ENCODE measurements at places on chromosomes 4 and X.

- no peak for DNase-seq
These were observed 5.0 kb downstream of the FBXO8 start for GRCh38 chr4:174278467-174278866.

- no peak for DNase-seq
These were observed 217.7 kb downstream of the NR3C2 start for GRCh38 chr4:148224476-148224875.

- no peak for DNase-seq
These were observed 103.5 kb upstream of the STOX2 start for GRCh38 chr4:183801457-183802165.

DNA sequence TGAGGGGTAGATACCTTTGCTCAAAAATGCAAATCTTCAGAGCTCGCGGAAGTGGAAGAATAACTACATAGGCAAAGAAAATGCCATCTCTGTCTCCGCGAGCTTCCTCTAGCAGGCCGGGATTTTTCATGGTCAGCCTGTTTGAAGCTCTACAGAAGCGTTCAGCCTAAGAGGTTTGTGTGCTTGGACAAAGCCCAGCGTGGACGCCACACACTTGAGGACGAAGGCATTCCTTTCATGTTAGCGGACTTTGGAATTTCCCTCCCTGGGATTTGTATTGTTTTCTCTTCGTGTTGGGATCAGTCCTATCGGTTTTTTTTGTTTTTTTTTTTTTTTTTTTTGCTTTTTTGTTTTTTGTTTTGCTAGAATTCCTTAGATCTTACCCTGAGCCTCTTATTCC lies 53.7 kb downstream of the SMIM31 start:
- DNase-seq = no peak

- no peak for DNase-seq
These were observed 118.4 kb downstream of the FAM53A start for GRCh38 chr4:1565598-1566295.

- no peak for DNase-seq
These were observed 67.7 kb upstream of the STARD8 start for GRCh38 chrX:68579810-68580209.

GRCh38 chr4:36255577-36255976 lies 11.3 kb upstream of the ARAP2 start:
- no peak for DNase-seq

DNA sequence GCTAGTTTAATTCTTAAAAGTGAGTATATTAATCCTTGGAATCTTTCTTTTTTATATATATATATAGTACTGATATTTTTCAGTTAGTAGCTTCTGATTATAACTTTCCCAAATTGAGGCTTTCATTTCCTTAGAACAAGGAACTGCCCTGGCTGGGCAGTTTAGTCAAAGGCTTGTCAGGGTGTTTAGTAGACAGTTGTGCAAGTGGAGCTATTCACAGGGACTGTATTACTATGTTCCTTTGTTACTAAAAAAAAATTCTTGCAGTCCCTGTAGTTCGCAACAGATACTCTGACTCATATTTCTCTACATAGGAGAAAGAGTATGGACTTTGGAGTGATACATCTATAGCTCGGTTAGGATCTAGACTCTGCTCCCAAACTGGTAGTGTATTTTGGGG lies 20.8 kb downstream of the USO1 start:
- no peak for DNase-seq

DNA sequence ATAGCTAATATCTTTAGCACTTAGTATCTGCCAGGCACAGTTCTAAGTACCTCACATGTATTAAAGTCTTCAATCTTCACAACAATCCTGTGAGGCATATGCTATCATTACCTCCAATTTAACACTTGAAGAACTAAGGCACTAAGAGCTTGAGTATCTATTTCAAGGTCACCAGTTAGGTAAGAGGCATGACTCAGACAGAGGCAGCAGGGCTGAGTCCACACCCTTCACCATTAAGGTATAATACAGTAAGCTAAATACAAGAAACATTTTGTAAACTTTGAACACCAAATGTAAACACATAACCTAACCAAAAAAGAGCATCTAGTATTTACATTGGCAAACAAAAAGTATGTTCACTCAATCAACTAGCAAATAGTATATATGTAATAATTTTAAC lies 1410.9 kb downstream of the PCDH18 start:
- no peak for DNase-seq

DNA sequence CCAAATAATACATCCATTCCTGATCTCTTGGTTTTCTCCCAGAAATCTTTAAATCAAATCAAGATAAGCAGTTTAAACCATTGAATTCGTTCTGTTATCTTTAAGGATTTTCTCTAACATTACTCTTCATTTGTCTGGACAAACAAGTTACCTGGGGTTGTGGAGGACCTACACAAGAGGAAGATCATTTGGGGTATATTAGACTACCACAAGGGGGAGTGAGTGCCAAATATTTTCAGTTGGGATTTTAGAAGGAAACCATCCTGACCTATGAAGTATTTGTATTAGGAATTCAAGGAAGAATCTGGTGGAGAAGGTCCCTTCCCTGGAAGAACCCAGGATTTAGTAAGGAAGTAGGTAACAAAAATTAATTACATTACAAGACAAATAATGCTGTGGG lies 12.0 kb upstream of the DCHS2 start:
- no peak for DNase-seq

DNA sequence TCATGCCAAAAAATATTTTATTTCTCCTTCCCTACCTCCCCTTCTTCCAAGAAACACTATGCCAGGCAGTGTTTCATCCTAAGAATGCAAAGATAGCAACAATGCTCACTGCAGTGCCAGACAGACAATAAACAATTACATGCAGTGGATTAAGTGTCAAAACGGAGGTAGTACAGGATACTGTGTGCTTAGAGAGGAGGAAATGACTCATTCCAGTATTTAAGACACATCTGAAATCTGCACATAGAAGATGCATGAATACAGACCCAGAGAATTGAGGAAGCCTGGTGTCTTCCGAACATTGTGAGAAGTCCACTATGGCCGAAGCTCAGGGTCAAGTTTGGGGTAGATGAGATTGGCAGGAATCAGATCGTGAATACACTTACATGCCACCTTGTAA lies 326.4 kb downstream of the PPP3CA start:
- no peak for DNase-seq

GRCh38 chrX:118980761-118981160 lies 6.3 kb downstream of the LONRF3 start:
- DNase-seq = no peak

GRCh38 chr4:108155373-108155772 lies 13.4 kb downstream of the LEF1 start:
- no peak for DNase-seq

GRCh38 chr4:132227151-132227856 lies 921.8 kb upstream of the PCDH10 start:
- no peak for DNase-seq

DNA sequence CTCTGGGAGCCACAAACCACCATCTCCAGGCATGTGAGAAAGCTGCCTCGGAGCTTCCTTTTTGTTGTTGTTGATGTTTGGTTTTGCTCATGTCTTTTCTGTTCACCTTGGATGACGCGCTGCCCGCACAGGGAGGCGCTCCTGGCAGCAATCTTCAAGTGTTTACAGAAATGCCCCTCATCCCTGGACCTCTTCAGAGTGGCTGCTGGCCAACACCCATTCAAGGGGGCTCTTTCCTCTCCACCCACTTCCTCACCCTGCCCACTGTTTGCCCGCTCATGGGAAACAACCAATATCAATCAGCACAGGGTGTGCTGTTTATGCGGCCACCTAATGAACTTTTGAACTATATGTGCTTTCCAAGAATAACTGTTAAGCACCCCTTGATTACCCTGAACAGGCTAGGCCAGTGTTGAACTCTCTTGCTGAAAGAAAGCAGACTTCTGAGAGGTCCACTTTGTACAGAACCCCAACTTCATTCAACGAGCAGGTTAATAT lies 355.1 kb upstream of the CLNK start:
- DNase-seq = no peak

DNA sequence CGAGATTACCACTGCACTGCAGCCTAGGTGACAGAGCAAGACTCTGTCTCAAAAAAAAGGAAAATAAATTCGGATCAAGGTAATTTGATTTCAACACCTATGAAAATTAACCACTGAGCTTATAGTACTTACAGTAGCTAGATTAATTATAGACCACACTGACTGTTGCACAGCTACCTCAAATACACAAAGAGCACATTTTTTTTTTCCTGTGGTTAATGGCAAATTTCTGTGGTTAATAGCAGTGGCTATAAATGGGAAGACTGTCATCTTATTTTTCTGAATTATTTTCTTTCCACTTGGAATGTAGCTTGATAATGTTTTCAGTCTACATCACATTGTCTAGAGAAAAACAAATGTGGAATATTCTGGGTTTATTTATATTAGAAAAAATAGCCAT lies 1661.6 kb upstream of the PCDH7 start:
- no peak for DNase-seq

DNA sequence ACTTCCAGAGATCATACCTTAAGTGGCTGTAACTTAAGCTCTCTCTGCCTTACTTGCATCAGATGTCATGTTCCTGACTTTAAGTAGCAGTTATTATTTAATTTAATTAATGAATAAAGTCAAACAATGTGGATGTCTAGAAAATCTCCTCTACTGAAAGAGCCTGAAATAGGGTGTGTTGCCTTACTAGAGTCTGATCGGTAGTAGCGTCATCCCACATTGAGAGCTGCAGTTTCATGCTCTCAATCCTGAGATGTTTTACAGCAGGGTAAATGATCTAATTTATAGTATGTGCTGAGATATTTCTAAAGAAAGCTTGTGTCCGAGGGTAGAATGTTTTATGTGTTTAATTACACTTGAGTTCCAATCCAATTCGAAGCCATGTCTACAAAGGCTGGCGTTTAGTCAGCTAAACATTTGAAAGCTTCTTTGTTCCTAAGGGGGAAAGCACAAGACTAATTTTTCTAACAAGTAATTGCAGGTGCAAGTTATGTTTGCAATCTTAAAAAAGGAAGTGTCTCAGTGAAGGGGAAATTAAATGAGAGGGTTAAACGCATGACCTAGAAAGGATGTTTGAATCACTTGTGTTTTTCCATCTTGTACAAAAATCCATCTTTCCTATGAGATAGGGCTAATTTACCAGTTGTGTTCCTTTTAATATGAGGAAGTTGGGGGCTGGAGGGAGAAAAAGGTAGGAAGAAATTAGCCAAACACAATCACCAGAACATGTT lies 391.0 kb upstream of the MAGEB2 start:
- no peak for DNase-seq

Data from lower leg skin (tissue), 4 donors.